ENCODE measurements at places on chromosomes 1 and 21.

- DNase-seq: no peak
Observed at GRCh38 chr1:36306210-36306901, at the start of gene SH3D21. TSS of gene SH3D21 (plus strand) at chr1:36306368. CDS start at chr1:36306421, 53 bp downstream.

DNA sequence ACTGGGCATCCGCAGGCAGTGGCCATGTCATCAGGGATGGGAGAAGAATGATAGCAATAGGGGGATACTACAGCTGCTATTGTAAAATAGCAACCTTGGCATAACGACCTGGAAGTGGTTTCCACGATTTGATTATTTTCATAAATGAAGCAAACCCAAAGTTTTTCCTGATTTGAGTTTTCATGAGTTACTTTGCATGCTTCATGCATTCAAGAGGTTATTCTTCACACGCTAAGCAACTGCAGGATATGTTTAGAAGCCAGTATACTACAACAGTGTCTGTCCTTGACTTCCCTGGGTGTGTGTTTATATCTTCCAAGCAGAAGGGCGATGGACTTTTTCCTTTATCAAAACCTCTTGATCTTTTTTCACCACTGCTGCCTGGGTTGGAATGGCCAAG, 281.1 kb upstream of the DUSP10 start:
- DNase-seq: no peak

GRCh38 chr1:28775121-28775942, 36.6 kb upstream of the OPRD1 start:
- no peak for DNase-seq

DNA sequence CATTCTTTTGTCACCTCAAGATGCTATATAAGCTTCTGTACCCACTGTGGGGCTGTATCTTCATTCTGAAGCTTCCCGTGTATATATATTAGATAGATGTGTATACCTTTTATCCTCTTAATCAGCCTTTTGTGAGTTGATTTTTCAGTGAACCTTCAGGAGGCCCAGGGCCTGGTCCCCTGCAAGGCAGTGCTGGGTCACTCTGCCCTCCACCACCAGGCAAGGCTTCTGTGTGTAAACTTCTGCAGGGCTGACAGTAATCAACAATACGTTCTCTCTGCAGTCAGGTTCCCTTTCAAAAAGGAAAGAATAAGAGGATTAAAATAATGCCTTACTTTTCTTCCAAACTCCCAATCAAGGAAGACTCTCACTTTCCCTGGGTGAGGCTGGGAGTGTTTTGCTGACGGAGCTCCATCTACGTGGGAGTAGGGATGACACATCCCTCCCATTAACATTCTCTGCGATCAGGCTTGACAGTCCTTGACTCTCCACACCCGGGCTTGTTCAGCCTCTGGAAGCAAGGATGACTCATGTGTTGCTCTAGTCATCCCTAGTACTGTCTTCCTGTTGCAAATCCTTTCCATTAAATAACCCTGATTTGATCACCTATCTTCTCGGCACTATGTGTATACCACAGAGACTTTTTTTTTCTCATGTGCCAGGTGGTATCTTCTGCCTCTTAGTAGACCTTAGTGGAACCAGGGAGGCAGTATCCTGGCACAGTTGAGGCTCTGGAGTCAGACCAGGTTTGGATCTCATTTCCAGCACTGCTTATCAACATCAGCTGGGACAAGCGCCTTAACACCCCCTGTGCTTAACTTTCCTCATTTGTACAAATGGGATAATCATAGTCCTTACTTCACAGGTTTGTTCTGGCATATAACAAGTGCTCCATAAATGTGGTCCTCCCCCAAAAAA, 70.3 kb upstream of the KCNK1 start:
- DNase-seq: no peak

DNA sequence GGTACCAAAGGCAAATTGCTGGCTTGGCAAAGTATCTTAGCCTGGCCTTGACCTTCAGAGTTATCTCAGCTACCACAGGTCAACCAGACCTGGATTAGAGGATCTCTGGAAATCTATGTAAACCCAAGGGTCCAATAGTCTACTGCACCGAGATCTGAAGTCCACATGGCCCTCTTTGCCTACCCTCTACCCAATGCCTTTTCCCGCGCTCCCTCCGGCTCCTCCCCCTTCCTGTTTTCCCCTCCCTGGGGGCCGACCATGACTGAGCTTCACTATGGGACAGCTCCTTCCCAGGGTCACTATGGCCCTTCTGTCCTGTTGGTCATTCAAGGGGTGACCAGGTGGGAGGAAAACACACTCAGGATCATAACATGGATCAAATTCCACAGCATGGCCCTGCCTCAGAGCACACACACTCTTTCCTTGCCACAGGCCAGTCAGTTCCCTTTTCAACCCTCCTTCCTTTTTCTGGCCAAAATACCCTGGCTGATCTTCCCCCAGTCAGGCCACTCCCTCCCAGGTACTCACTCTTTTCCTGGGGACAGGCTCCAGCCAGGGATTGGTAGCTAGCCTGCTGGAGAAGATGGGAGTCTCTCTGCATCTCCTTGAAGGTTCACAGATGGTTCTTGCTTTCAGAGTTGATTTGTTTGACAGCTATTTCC, 19.1 kb upstream of the TMEM183A start:
- no peak for DNase-seq

- DNase-seq: no peak
Observed at GRCh38 chr1:91631718-91632330, 131.2 kb downstream of the CDC7 start.

All from AG04450 (cell line).